ENCODE measurements at places on chromosomes 16 and 17. TPM values are rescaled to one million over a fixed set of nuclear protein-coding genes. Genes with fewer than 3 reads are reported as not detected.

SNAI3 gene
- 0.21 TPM for total RNA-seq

DNA sequence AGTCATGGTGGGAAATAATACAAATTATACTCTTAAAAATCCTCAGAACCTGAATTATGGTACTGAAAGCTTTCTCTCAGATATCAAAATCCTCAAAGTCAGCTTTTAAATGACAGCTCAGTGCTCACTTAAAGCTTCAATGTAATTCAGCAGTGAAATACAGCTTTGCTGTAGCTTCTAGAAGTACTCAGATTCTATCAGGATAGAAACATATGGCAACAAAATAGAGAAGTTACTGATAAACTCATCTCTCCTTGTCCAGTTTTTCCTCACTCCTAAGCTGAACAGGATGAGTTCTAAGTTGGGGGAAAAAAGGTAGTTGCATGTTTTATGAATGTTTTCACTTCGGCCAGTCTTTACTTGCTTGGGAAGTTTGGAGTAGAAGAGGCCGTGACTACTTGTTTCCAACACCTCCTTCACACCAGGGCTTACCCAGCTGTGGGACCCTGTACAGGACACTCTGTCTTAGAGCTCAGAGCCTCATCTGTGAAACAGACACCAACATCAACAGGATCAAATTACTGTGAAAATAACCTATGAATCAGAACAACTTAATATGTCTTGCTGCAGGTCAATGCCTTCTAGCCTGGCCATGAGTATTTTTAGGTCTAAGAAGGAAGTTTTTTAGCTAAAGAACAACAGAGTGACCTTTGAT, 30.2 kb downstream of the OGFOD1 start:
- DNase-seq = no peak

- DNase-seq = no peak
Measured at GRCh38 chr17:9202532-9202931, 181.2 kb downstream of the NTN1 start.

GRCh38 chr17:58335779-58336455, 7.3 kb upstream of the TSPOAP1 start:
- DNase-seq = no peak

DNA sequence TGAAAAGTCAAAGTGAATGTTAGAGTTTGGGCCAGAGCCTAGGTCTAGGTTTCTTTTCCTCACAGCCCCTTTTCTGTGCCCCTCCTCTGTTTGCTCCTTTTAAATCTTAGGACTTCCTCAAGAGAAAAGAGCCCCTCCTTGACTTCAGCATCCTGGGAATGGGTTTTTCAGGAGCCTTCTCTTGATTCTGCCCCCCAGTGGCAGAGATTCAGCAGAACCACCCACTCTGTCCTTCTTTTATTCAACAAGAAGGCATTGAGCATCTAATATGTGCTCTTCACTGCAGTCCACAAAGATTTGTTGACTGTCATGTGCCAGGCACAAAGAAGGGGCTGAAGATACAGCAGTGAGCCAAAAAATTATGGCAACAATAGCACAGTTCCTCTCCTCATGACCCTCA, 270.8 kb upstream of the CDH5 start:
- no peak for DNase-seq

- DNase-seq = peak; percentile 79
Measured at GRCh38 chr16:4402439-4403132, 13.8 kb downstream of the CORO7 start.

RNF157 gene
- 1.3 TPM for total RNA-seq

DNA sequence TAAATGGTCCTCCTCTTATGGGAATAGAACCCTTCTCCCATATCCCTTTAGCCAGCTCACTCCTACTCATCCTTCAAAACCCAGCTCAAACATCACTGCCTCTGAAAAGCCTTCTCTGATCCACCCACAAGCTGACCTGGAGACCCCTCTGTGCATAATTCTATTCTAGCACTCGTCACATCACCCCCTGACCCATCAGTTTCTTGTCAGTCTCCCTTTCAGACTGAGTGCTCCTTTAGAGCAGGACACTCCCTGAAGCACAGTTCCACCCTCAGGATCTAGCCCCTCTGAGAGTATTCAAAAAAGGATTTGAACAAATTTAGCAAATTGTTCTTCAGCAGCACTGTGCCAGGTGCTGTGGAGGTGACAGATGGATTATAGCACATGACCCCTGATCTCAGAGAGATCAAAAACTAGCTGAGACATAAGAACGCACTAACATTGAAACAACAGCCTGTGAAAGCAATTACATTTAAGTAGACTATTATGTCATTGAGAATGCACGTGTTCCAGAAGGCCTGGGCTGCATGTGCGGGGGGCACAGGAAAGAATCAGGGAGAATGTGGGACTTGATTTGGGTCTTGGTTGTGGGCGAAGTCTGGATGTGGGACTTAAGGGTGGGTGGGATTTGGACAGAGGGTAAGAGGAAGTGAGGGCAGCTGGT, 43.5 kb downstream of the MRPS23 start:
- no peak for DNase-seq

DNA sequence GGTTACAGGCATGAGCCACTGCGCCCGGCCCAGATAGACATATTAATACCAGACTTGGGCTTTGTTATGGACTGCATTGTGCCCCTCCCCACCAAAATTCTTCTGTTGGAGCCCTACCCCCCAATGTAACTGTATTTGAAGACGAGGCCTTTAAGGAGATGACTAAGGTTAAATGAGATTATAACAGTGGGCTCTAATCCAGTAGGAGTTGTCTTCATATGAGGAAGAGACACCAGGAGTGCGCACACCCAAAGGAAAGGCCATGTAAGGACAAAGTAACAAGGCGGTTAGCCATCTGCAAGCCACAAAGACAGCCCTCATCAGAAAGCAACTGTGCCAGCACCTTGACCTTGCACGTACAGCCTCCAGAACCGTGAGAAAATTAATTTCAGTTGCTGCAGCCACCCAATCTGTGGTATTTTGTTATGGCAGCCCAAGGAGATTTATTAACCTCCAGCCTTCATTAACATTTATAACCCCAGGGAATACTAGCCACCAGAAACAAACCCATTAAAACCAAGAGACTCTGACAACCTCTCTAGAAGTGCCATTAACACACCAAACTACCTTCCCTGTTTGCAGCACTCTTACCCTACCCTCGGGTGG, 107.6 kb downstream of the TTC19 start:
- DNase-seq = no peak

TBX4 gene
- not detected for total RNA-seq

TRPV2 gene
- total RNA-seq = 4.6 TPM

TBC1D3G gene
- total RNA-seq = not detected

TBX2 gene
- total RNA-seq = 5.9 TPM

Measured in heart right ventricle (tissue), 16 donors.